ENCODE measurements at places on chromosomes 3 and 15.

DNA sequence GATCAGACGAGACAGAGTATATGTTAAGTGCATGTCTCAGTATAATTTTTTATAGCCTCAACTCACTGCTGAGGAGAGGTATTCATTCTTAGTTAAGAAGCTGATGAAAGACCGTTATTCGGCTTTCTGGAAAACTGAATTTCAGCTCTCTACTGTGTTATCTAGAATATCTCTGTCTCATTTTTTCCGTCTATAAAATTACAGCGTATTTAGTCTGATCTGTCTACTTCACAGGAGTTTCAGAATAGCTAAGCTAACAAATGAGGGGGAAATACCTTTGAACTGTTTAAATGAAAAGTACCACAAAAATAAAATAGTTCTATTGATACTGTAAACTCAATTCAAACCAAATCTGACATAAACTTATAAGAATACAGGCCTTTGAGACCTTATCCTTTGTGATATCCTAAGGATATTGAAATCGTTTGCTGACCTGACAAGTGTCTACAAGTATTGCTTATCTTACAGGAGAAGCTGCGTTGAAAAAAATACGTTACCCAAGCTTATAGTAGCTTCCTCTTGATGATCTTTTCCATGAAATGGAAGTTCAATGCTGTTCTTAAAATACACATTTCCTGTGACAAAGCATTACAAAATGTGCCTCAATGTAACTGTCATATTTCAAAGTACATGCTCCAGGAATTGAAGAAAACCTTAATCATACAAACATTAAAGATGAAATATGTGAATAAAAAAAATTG lies 104.6 kb downstream of the IL1RAP start:
- ATAC-seq = peak; percentile 88

GRCh38 chr3:36196058-36196457 lies 184.2 kb upstream of the STAC start:
- ATAC-seq = no peak

DNA sequence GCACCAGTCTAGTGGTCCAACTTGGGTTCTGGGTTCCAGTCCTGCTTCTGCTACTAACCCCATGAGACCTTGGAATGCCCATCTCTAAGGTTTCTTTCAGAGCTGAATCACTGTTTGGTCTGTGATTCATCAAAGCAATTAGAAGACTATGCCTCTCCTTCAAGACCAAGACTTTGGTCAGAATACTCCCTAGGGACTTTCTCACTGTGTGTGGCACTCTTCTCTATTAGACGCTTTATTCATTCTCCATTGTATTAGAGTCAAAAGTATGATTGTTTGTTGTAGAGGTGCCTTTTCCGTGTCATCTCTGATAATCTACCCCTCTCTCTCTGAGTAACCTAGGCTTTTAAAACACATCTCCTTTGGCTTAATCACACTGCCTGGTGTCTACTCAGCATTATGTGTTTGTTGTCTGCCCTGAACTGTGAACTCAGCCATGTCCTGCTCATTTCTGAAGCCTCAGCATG lies 90.5 kb downstream of the LPP start:
- ATAC-seq = peak; percentile 91

- ATAC-seq = no peak
Observed at GRCh38 chr15:37134699-37135131, 34.4 kb upstream of the MEIS2 start.

DNA sequence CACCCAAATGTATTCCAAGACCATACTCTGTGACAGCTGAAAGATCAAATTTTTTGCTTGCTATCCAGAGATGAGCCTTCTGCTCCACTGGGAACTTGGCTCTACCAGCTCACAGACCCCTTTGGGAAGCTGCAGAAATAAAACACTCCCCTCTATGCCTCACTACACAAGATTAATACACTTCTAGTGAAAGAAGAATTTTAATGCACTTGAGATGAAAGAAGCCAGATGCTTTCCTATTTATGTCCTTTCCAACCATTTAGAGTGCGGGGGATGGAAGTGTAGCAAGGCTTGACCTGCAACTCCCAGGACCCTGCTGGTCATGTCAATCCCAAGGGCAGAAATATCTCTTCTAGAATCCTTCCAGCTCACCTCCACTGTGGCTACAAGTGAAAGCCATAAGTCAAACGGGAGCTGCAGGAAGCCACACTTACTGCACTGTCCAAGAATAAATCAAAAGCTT lies 34.7 kb downstream of the ANXA2 start:
- no peak for ATAC-seq

GRCh38 chr3:5056111-5056391 lies 66.0 kb upstream of the ARL8B start:
- no peak for ATAC-seq

DNA sequence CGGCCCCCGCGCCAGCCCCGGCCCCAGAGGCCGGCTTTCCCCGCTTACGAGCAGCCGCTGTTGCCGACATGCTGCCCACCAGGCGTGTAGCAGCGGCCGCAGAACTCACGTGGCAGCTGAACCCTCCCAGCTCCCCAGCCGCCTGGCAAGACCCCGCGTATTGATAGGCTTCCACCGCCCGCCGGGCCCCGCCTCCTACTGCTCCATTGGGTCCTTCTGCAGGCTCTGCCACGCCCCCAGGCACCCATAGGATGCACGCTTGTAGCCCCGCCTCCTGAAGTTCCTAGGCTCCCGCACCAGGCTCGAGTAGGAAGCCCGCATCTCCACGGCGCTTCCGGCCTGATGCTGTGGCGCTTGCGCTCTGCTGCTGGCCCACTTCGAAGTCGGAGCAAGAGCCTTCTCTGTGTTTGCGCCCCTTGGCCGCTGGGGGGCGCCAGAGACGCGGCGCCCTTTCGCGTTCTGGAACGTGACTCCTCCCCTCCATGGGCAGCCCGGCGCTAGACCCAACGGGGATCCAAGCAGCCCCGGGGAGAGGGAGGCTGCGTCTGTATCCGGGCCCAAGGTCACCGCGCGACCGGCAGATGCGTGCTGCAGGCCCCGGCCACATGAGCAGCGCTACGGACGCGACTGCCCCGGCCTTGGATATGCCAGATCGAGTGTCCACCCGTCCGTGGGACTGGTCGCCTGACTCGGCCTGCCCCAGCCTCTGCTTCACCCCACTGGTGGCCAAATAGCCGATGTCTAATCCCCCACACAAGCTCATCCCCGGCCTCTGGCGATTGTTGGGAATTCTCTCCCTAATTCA lies at the start of the genes PARP3 and RRP9:
Gene PARP3, plus strand, starts transcription at position 566 of the 805 bp plus-strand sequence. CDS start 993 bp downstream, outside the sequence.
Gene RRP9, minus strand, starts transcription at position 107 of the 805 bp plus-strand sequence. Its CDS starts 37 bp downstream, at position 70.
- ATAC-seq = peak; percentile 94

DNA sequence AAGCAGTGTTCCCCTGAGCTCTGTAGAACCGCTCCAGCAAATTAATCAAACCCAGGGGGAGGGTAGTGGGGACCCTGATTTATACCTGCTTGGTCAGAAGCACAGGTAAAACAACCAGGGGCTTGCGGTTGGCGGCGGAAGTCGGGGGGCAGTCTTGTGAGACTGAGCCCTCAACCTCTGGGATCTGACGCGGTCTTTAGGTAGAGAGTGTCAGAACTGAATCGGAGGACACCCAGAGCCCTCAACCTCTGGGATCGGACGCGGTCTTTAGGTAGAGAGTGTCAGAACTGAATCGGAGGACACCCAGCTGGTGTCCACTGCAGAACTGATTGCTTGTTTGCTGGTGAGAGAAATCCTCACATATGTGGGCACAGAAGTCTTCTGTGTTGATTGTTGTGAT lies 12.9 kb upstream of the PAQR5 start:
- ATAC-seq = no peak

- ATAC-seq = no peak
Observed at GRCh38 chr15:69367236-69367635, 46.9 kb upstream of the KIF23 start.

DNA sequence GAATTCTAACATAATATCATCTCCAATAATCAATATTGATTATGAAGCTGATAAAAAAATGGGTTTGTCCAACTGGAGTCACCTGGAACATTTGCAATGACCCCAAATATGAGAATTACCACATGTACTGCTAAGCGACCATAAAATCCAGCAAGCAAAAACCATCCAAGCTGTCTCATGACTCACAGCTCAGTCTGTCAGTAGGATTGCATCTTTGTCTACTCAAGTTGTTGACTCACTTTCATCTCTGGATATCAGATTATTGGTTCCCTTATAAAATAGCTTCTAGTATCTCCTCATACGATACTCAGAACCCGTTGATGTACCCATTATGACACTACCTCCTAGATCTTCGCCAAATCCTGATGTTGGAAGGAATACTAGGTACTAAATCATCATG lies 209.8 kb upstream of the ATP11B start:
- no peak for ATAC-seq

Measured in activated T-helper 17 cell treated with anti-CD3 and anti-CD28 coated beads, Interleukin-2, amount 50 U/mL, for 72 hours (primary cell).